Activated gamma-delta T cell treated with Interleukin-2 at 50 U/mL for 16 hours (primary cell): ENCODE measurements at places on chromosomes 2 and 18.

- DNase-seq, result no peak
These were observed 246.0 kb upstream of the LYPD1 start for GRCh38 chr2:132915812-132916549.

DNA sequence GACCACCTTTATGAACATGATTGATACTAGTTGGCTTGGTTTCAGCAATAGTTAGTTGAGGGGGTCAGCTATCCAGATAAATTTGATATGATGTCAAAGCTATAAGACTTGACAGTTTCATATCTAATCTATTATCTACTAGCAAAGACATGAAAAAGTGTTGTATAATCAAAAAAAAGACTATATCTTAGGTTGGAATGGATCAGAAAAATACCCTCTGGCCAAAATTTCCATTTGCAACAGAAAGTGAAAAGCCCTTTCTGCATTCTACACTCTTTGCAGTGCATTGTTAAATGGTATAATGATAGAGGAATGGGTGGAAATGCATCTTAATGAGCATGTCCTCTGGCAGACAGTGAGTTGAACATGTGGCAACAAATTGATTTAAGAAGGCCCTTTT, 242.6 kb downstream of the THSD7B start:
- no peak for DNase-seq

DNA sequence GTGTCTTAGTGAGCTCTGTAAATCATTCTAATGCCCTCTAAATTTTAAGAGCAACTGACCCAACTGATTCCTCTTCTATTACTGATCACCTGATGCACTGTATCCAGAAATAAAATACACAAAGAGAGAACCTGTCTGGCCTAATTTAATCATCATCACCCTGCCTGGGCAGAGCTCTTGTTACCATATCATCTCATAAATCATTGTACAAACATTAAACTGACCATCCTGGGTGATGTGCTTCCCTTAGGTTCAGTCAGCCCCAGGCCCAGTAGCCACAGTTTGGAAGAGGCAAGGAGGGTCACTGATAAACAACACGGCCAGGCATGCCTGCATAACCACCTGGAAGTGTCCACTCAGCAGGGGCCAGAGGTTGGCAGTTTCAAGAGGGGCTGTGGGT, 22.7 kb upstream of the ACMSD start:
- DNase-seq, result no peak

- no peak for DNase-seq
These were observed 108.0 kb downstream of the ITGB1BP1 start for GRCh38 chr2:9315280-9315847.

DNA sequence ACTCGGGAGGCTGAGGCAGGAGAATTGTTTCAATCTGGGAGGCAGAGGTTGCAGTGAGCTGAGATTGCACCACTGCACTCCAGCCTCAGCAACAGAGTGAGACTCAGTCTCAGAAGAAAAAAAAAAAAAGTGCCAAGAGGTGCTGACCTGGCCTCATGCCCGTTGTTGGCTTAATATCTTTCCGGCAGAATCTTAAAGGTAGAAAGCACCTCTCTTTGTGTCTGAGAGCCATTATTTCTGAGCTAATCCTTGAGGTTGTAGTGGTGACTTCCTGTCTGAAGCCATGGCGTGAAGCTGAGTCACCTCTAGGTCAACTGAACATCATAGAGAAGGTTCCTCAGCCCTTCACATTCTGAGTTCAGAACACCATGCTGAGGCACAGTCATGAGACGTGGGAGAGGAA, 60.4 kb downstream of the WDSUB1 start:
- peak; percentile 28 for DNase-seq
